ENCODE measurements at places on chromosomes 1 and 21.

GRCh38 chr1:3111348-3112021, 42.5 kb downstream of the PRDM16 start:
- no peak for DNase-seq

GRCh38 chr1:8646189-8646588, 171.3 kb downstream of the RERE start:
- no peak for DNase-seq

GRCh38 chr1:240613356-240614142, 1.6 kb upstream of the GREM2 start:
- DNase-seq, result no peak

DNA sequence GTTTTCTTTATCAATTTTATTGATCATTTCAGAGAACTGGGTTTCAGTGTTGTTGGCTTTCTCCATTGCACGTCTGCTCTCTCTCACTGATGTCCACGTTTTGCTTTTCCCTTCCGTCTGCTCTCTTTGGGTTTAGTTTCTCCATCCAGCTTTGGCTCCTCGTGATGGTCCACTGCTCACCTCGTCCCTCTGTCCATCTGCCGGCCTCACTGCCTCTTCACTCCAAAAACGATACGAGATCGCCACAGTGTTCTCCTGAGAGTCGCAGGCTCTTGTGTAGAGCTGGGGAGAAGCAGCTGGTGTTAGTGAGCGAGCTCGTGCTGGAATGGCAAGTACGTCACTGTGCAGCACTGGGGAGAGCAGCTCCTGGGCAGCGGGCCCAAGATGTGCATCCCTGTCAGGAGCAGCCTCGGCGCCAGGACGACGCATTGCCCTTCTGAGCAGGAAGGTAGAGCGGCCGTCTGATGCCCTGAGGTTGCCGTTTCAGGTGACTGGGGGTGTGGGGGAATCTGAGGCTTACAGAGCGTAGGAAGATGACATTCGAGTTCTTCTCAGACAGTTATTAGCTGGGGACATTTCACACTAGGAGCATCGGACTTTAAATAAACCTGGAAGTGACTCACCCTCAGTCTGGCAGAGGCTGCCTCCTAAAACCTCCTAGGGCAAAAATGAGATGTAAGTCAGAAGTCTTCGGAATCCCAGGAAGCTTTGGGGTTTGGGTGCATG, 31.4 kb upstream of the PCBP3 start:
- DNase-seq, result peak; percentile 3

DNA sequence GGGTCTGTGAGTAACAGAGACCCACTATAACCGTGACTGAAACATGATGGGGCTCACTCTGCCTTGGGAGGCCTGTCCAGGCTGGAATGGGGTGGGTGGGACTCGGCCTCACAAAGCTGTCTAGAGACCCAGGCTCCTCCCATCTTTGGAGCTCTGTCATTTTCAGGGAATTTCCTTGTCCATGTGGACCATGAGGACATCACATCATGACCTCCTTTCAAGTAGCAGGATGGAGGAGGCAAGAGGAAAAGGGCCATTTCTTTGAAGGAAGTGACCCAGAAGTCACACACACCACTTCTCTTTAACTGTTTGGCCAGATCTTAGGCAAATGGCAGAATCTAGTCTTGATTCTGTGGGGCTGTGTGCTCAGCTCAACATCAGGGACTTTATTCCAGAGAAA, 79.9 kb downstream of the CNIH3 start:
- DNase-seq, result no peak

DNA sequence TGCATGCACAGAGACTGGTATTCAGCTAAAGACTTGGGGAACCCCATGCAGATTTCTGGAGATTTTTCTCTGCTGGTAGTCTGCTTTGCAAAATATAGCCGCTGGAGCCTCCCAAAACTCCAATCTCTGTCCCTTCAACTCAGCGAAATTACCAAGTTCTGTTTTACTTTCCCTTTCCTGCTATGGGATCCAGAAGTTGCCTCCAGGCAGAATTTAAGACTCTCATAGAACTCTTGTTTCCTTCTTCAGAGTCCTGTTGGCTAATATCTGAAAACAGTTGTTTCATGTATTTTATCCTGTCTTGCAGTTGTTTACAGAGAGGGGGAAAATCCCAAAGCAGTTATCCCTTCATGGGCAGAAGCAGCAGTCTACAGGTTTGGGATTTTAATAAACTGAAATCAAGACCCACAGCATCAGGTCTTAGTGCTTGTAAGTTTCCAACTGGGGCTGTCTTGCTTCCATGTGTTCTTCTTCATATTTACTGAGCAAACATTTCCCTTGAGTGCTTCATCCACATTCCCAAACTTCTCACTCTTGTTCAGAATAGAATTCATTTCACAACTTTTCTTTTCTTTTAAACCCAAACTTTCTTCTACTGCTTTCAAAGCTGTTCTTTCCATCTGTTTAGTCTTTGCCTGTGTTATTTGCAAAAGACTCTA, 221.3 kb upstream of the DMRTA2 start:
- DNase-seq, result no peak

DNA sequence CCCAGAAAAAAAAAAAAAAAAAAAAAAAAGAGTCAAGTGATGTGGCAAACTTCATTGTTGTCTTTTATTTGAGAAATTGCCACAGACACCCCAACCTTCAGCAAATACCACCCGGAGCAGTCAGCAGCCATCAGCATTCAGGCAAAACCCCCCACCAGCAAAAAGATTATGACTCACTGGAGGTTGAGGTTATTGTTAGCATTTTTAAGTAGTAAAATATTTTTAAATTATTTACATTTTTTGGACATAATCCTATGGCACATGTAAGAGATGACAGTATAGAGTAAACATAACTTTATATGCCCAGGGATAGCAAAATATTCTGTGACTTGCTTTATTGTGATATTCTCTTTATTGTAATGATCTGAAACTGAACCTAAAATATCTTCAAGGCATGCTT, 95.6 kb downstream of the CENPF start:
- no peak for DNase-seq

DNA sequence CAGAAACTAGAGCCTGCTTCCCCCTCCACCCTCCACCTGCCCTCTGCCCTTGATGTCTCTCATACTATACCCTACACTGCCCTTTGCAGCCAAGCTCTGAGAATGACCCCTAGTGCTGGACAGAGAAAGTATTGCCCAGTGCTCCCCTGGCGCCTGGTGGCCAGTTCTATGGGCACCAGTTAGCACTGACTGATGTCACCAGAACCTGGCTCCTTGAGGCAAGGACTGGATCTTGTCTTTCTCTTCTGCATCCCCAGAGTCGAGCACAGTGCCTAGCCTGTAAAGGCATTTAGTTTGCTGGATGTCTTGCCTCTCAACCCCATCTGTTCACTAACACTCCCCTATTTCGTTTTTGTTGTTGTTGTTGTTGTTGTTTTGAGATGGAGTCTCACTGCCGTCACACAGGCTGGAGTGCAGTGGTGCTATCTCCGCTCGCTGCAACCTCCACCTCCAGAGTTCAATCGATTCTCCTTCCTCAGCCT, 5.9 kb downstream of the PHLDA3 start:
- no peak for DNase-seq

GRCh38 chr1:29413661-29414060, 177.3 kb downstream of the PTPRU start:
- DNase-seq, result no peak

GRCh38 chr1:85957760-85958159, 198.8 kb downstream of the COL24A1 start:
- DNase-seq, result no peak

GRCh38 chr1:204446413-204447111, 34.9 kb upstream of the PPP1R15B start:
- DNase-seq, result peak; percentile 90

GRCh38 chr21:44984792-44985440, 45.1 kb downstream of the SLX9 start:
- no peak for DNase-seq

All from NCI-H524 treated with DMSO at 0.1 percent for 48 hours (cell line).